ENCODE measurements at places on chromosomes 12 and 14.

GRCh38 chr12:50949801-50950302 lies 2.5 kb upstream of the HIGD1C start:
- no peak for DNase-seq

GRCh38 chr12:122282061-122282460 lies 15.8 kb upstream of the VPS33A start:
- no peak for DNase-seq

GRCh38 chr12:69275471-69275891 lies 36.1 kb downstream of the CPSF6 start:
- no peak for DNase-seq

GRCh38 chr12:3313675-3314663 lies 177.0 kb upstream of the PRMT8 start:
- DNase-seq: no peak

DNA sequence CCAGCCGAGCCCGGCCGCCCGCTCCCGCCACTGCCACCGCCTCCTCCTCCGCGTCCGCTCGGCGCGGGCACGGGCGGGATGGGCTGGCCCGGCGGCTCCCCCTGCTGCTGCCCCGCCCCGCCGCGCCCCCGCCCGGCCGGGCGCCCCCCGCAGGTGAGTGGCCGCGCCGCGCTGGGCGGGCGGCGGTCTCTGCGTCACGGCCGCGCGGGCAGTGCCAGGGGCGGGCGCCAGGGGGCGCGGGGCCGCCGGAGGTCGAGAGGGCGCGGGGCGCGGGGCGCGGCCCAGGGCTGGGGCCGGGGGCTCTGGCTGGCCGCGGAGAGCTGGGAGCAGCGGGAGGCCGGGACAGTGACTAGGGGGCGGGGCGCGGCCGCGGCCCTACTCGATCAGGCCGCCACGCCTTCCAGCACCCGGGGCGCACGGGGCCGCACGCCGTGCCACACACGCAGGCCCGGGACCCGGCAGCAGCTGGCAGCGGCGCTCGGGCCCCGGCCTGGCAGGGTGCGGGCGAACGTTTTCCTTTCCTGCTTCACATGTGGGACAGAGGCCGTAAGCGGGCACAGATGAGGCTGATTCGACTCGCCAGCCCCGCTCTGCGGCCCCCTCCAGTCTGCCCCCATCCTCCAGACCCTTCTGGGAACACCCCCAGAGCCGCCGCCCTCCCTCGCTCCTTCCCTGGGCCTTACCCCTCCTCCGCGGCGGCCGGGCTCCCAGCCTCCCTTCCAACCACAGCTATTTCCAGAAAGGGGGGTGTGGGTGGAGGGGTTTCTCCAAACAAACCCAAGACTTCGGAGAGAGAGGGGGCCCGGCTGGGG lies 2.4 kb upstream of the TNS2 start:
- peak; percentile 85 for DNase-seq

DNA sequence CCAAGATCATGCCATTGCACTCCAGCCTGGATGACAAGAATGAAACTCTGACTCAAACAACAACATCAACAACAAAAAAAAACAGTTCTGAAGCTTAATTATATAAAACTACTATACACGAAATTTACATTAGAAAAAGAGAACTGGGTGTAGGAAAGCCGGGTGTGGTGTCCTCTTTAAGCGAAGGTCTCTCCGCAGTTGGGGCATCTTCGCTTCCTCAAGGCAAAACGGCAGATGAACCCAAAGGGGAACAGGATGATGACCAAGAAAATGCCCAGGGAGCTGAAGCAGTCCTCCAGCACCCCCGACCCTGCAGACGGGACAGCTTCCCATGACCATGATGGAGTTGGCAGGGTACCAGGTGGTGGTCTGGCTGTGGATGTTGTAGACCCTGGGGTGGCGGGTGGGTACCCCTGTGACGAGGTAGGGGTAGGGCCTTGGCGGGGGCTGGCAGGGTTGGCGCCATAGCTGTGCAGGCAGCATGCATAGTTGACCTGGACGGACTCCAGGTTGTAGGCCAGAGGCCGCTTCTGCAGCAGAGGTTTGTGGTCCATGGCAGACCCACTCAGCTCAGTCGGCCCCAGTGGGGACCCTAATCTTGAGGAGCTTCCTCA lies 18.2 kb upstream of the BCAT1 start:
- no peak for DNase-seq

GRCh38 chr12:68530965-68531364 lies 79.7 kb upstream of the RAP1B start:
- no peak for DNase-seq

DNA sequence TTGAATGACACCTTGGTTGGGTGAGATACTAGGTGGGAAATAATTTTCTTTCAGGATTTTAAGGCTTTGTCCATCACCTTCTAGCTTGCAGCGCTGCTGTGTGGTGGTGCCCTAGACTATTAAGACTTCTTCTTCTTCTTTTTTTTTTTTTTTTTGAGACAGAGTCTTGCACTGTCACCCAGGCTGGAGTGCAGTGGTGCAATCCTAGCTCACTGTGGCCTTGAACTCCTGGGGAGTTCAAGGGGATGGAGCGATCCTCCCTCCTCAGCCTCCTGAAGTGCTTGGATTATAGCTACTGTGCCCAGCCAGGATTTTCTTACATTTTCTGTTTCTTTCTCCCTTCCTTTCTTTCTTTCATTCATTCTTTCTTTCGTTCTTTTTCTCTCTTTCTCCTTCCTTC lies 10.3 kb upstream of the MTA1 start:
- DNase-seq: no peak

- peak; percentile 69 for DNase-seq
Observed at GRCh38 chr12:114669401-114670290, 14.3 kb downstream of the TBX3 start.

GRCh38 chr12:132123970-132124765 lies 20.0 kb downstream of the DDX51 start:
- DNase-seq: no peak

GRCh38 chr14:55097881-55098560 lies 31.0 kb upstream of the LGALS3 start:
- DNase-seq: no peak

- no peak for DNase-seq
Observed at GRCh38 chr14:86491743-86492142, 961.8 kb downstream of the FLRT2 start.

- DNase-seq: no peak
Observed at GRCh38 chr12:14066021-14066420, 84.6 kb upstream of the GRIN2B start.

GRCh38 chr12:85425926-85426325 lies 145.9 kb downstream of the ALX1 start:
- DNase-seq: no peak

All from ureter (tissue), 1 donor.